ENCODE measurements at places on chromosomes 5 and 9. TPM values are rescaled to one million over a fixed set of nuclear protein-coding genes. Genes with fewer than 3 reads are reported as not detected.

The CCDC187 gene
- 0.05 TPM for total RNA-seq

The PCDHB4 gene
- total RNA-seq: 0.25 TPM

The GPRIN1 gene
- total RNA-seq: 6.5 TPM

The SLC4A9 gene
- not detected for total RNA-seq

The RIGI gene
- total RNA-seq: 4.4 TPM

GRCh38 chr5:94969174-94969573 is 315.7 kb downstream of the MCTP1 start:
- H3K36me3 ChIP-seq: no peaks in the 10 kb centered on the region
- no peak overlapping the region for H3K27ac ChIP-seq

DNA sequence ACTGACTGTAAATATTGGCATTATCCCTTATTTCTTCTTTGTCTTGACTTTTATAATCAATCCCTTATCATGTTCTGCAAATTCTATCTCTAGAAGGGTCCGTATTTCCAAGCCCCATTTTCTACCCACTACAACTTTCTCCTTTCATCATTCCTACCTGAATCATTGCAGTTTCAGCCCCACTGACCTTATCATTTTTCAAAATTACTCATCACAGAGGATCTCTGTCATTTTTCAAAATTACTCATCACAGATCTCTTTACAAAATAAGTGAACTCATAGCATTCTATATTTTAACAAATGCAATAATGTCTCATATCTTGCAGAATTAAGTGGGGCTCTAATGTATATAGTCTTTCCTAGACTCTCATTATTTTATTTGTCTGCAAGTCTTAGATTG is 256.9 kb upstream of the COX7C start:
- H3K27ac ChIP-seq: no peak overlapping the region
- H3K4me3 ChIP-seq: no peak overlapping the region
- no peak for DNase-seq

- H3K4me3 ChIP-seq: no peak overlapping the region
- peaks cover 6% of the 10 kb centered on the region for H3K27me3 ChIP-seq
- H3K27ac ChIP-seq: no peak overlapping the region
- no peaks in the 10 kb centered on the region for H3K4me1 ChIP-seq
- no peak for DNase-seq
Measured at GRCh38 chr5:180119031-180119902, 47.7 kb upstream of the RNF130 start.

GRCh38 chr5:76175821-76176403 is 92.7 kb downstream of the SV2C start:
- H3K4me3 ChIP-seq: no peak overlapping the region
- no peak overlapping the region for H3K27ac ChIP-seq
- H3K27me3 ChIP-seq: peaks cover 5% of the 10 kb centered on the region
- H3K4me1 ChIP-seq: no peaks in the 10 kb centered on the region
- no peaks in the 10 kb centered on the region for H3K36me3 ChIP-seq
- DNase-seq: no peak

DNA sequence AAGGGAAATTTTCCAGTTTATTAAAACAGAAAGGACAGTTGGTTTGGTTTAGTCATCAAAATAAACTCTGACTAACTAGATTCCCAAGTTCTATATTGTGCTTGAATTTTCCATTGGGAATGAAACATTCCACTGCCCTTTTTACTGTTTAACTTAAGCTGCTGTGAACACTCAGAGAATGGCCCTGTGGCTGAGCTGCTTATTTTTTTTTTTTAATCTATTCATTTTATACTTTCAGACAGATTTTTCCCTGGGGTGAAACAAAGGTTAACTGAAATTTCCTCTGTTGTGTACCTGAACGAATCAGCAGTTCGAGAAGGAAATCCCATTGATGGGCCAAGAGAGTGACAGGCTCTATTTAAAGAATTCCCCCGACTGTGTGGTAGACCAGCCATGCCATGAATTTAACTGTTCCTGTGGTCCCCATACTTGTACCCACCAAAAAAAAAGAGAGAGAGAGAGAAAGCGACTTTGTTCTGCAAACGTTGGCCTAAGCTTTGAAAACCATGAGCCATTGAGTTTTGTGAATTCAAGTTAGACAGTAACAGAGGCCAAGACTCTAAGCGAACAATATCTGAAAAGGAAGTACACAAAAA is 138.7 kb upstream of the GRHPR start:
- H3K27ac ChIP-seq: no peak overlapping the region
- DNase-seq: peak; percentile 30
- no peaks in the 10 kb centered on the region for H3K27me3 ChIP-seq
- H3K36me3 ChIP-seq: no peaks in the 10 kb centered on the region

DNA sequence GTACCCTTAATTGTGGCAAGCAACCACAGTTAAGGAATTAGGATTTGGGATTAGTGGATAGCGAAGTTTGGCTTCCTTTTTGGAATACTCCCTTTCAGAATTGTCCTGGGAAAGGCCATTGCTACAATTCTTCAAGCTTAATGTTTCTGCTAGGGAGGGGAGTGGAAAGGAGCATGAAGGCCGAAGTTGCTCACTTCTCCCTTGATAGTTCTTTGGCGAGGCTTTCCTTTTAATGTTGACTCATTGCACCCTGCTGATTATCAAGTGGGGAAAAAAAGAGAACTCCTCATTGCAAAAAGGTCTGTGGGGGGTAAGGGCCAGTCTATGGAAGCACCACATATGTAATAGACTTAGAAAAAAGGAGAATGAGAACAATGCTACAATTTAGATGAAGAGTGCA is 30.7 kb downstream of the GRIN3A start:
- no peaks in the 10 kb centered on the region for H3K36me3 ChIP-seq
- H3K27ac ChIP-seq: no peak overlapping the region
- H3K27me3 ChIP-seq: no peaks in the 10 kb centered on the region
- H3K4me3 ChIP-seq: no peak overlapping the region
- no peak for DNase-seq
- H3K4me1 ChIP-seq: no peaks in the 10 kb centered on the region

DNA sequence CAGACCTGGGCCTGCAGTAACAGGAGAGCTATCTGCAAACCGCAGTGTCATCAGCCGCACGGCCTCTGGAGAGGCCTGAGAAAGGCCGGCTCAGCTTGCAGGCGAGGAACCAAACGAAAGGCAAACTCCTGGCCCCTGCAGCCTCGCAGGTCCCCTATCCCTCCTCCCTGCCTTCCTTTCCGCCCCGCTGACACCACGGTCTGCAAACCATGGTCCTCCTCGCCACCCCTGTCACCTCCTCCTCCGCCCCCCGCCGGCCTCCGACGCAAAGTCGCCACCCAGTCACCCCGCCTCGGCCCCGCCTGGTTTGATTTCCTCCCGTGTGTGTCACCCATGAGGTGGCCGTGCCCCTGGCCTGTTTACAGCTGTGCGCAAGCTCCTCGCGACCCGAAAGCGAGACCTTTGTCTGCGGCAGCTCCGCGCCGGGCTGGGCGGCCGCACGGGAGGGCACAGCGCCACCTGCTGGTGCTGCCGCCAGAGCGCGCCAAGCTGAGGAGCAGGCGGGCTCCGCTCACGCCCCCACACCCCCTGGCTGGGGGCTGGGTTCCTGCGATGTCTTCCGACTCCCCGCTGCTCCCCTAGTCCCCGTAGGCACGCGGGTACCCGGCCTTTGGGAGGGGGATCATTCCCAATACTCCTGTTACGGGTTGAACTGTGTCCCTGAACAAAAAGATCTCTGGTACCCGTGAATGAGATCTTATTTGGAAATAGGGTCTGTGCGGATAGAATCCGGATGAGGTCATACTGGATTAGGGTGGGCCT is 19.4 kb downstream of the GBGT1 start:
- H3K36me3 ChIP-seq: no peaks in the 10 kb centered on the region
- peak overlapping the region; percentile 51 for H3K4me3 ChIP-seq
- H3K27ac ChIP-seq: peak overlapping the region; percentile 37

GRCh38 chr9:2271426-2271825 is 256.3 kb downstream of the SMARCA2 start:
- no peaks in the 10 kb centered on the region for H3K36me3 ChIP-seq
- H3K4me3 ChIP-seq: no peak overlapping the region
- H3K27me3 ChIP-seq: no peaks in the 10 kb centered on the region
- no peak for DNase-seq
- peaks cover 2% of the 10 kb centered on the region for H3K4me1 ChIP-seq

DNA sequence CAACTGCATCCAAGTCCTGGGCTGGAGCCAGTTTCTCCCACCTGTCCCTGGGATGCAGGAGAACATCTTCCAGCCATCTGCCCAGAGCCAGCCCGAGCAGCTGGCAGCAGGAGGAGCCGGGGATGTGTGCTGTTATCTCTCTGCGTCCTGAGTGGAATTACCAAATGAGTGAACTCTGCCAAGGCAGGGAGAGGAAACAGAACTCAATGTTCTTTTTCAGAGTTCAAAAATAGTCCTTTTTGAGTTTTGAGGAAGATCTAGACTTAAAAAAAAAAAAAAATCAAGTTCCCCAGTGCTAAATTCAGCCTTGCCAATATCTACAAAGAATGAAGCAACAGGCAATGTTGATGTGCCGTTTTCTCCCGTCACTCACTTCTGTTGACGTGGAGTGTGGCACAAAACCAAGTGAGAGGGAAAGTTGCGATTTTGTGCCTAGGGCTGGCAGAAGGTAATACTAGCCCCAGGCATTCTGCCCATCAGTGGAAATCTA is 56.2 kb downstream of the TMOD1 start:
- no peaks in the 10 kb centered on the region for H3K36me3 ChIP-seq
- no peaks in the 10 kb centered on the region for H3K4me1 ChIP-seq
- H3K27ac ChIP-seq: no peak overlapping the region
- no peak overlapping the region for H3K4me3 ChIP-seq

DNA sequence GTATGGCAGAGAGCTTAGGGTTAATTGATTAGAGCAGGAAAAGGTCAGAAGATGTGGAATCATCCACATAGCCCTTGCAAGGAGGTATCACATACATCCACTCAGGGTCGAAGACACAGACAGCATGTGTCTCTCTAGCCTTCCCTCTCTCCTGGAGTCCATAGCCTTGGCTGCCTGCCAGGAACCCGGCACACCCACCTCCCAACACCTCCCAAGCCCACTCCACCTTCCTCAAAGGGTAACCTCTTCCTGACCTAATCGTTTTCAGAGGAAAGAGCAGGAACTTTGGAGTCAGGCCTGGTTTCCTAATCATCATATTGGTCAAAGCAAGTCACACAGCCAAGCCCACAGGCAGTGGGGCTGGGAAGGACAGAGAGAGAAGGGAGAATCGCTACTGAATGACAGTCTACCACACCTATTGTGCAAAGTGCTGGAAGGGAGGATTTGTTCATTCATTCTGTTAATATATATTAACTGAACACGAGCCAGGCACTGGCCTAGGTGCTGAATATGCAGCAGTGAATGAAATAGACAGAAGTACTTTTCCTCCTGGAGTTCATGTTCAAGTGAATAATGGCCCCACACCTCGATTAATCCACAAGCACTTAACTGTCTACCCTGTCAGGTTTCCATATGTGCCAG is 107.8 kb downstream of the KCNIP1 start:
- H3K27me3 ChIP-seq: no peaks in the 10 kb centered on the region
- H3K4me3 ChIP-seq: no peak overlapping the region
- peaks cover 6% of the 10 kb centered on the region for H3K4me1 ChIP-seq
- H3K36me3 ChIP-seq: no peaks in the 10 kb centered on the region
- no peak overlapping the region for H3K27ac ChIP-seq
- no peak for DNase-seq

DNA sequence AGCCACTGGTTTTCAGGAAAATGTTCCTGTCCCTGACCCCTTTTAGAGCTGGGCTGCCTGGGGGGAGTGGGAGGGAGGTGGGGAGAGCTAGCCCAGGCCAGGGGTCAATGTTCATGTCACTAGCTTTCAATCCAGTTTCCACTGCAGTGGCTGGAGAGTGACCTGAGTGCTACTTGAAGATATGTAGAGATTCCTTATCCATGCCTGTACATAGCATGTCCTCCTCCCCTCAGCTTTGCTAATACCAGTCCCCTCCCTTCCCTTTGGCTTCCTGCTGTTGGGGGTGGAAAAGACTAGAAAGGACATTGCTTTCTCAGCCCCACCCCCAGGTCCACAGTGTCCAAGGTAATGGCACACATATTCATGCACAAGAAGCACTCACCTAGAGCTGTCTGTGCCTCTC is 7.8 kb downstream of the DNAJB5 start:
- no peak overlapping the region for H3K4me3 ChIP-seq
- H3K27me3 ChIP-seq: no peaks in the 10 kb centered on the region
- H3K36me3 ChIP-seq: peaks cover 6% of the 10 kb centered on the region
- H3K4me1 ChIP-seq: peaks cover 27% of the 10 kb centered on the region

- no peaks in the 10 kb centered on the region for H3K27me3 ChIP-seq
- no peak for DNase-seq
- no peak overlapping the region for H3K4me3 ChIP-seq
- no peaks in the 10 kb centered on the region for H3K4me1 ChIP-seq
- no peaks in the 10 kb centered on the region for H3K36me3 ChIP-seq
Measured at GRCh38 chr9:19629488-19629887, 159.3 kb downstream of the SLC24A2 start.

- H3K4me3 ChIP-seq: no peak overlapping the region
- H3K27ac ChIP-seq: no peak overlapping the region
- H3K4me1 ChIP-seq: peaks cover 7% of the 10 kb centered on the region
- H3K36me3 ChIP-seq: no peaks in the 10 kb centered on the region
- H3K27me3 ChIP-seq: no peaks in the 10 kb centered on the region
- DNase-seq: peak; percentile 62
Measured at GRCh38 chr5:171367424-171368370, 20.0 kb upstream of the NPM1 start.

GRCh38 chr9:91186632-91187108 is 175.0 kb downstream of the AUH start:
- no peak overlapping the region for H3K27ac ChIP-seq
- H3K4me3 ChIP-seq: no peak overlapping the region
- H3K27me3 ChIP-seq: no peaks in the 10 kb centered on the region
- H3K36me3 ChIP-seq: no peaks in the 10 kb centered on the region
- peaks cover 4% of the 10 kb centered on the region for H3K4me1 ChIP-seq
- no peak for DNase-seq

DNA sequence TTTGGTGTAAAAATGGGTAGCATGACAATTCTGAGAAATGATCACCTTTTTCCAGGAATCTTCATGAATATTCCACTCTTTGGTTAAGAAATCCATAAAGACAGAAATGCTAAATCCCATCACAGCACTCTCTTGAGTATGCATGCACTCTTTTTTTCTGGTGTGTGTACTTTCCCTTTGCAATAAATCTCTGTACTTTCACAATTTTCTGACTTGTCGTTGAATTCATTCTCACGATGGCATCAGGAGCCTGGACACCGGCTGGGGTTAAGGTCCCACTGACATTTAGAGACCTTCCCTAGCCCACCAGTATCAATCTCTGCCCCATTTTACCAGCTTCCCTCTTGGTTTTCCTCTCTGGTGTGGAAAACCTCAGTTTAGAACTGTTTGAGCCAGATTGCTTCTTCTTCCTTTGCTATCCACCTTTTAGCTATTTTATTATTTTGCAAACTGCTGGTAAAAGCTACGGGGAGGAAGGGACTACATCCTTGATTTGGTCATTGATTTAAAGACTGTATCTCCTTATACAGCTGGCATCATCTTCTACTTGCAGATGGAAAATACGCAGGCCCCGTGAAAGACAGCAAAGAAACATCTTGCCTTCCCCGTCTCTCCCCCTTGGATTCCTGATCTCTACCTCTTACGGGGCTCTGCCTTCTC is 59.9 kb upstream of the ZFR start:
- H3K4me3 ChIP-seq: peak overlapping the region; percentile 30
- no peaks in the 10 kb centered on the region for H3K36me3 ChIP-seq
- H3K27me3 ChIP-seq: no peaks in the 10 kb centered on the region
- peak overlapping the region; percentile 81 for H3K27ac ChIP-seq
- DNase-seq: no peak
- peaks cover 40% of the 10 kb centered on the region for H3K4me1 ChIP-seq
